Right cardiac atrium (tissue), 5 donors: ENCODE measurements at places on chromosomes 12 and 14. TPM values are rescaled to one million over a fixed set of nuclear protein-coding genes. Genes with fewer than 3 reads are reported as not detected.

VDR gene
- total RNA-seq, result 0.93 TPM

RTN1 gene
- 3.0 TPM for total RNA-seq

SRGAP1 gene
- total RNA-seq, result 5.5 TPM

PTPRR gene
- total RNA-seq, result 1.4 TPM

OAS3 gene
- total RNA-seq, result 9.6 TPM

FITM1 gene
- 87.4 TPM for total RNA-seq
